ENCODE measurements at places on chromosomes 16 and 17. TPM values are rescaled to one million over a fixed set of nuclear protein-coding genes. Genes with fewer than 3 reads are reported as not detected.

Gene CES4A
- total RNA-seq, result 67.7 TPM

Gene FLYWCH1
- total RNA-seq, result 18.8 TPM

Gene TM4SF5
- total RNA-seq, result 79.0 TPM

Gene CA4
- 0.53 TPM for total RNA-seq

Gene SETD6
- 13.5 TPM for total RNA-seq

Gene CIAPIN1
- 21.3 TPM for total RNA-seq

Gene STXBP4
- total RNA-seq, result 2.8 TPM

Gene PRSS33
- total RNA-seq, result not detected

Gene SLC52A1
- 0.08 TPM for total RNA-seq

Gene KCNJ18
- total RNA-seq, result not detected

Gene C16orf46
- 2.0 TPM for total RNA-seq

Gene NPIPA5
- 0.50 TPM for total RNA-seq

Gene NHERF2
- 334 TPM for total RNA-seq

Gene MYO15A
- total RNA-seq, result 6.0 TPM

Gene SPG7
- total RNA-seq, result 68.1 TPM

Gene ZFHX3
- total RNA-seq, result 8.9 TPM

Gene CDRT4
- total RNA-seq, result 1.7 TPM

Gene SALL1
- total RNA-seq, result 27.9 TPM

Gene PRAC2
- total RNA-seq, result not detected

Gene BIRC5
- total RNA-seq, result 0.88 TPM

Gene SYNGR3
- total RNA-seq, result 0.30 TPM

Gene TLCD3A
- 0.50 TPM for total RNA-seq

Gene CYBA
- 32.5 TPM for total RNA-seq

Gene SGF29
- total RNA-seq, result 19.3 TPM

Gene MBTD1
- total RNA-seq, result 9.5 TPM

Gene CCL3
- total RNA-seq, result 2.0 TPM

Gene BAHCC1
- 8.0 TPM for total RNA-seq

Gene PIMREG
- 0.23 TPM for total RNA-seq

Gene ENDOV
- total RNA-seq, result 15.6 TPM

Gene HASPIN
- 0.05 TPM for total RNA-seq

Gene ST6GALNAC2
- 4.0 TPM for total RNA-seq

Gene PLEKHM1
- total RNA-seq, result 23.7 TPM

Gene KRTAP9-2
- total RNA-seq, result not detected

Gene GPR142
- not detected for total RNA-seq

Gene CDC42EP4
- 35.5 TPM for total RNA-seq

Gene USP32
- total RNA-seq, result 25.9 TPM

Gene ATP2C2
- 0.18 TPM for total RNA-seq

Gene OR1A2
- not detected for total RNA-seq

Gene HOXB5
- 0.55 TPM for total RNA-seq

Gene NACA2
- not detected for total RNA-seq

Gene SEPTIN12
- not detected for total RNA-seq

Gene KLHL10
- total RNA-seq, result not detected
